Aortic smooth muscle cell (primary cell): ENCODE measurements at places on chromosomes 7 and 10. TPM values are rescaled to one million over a fixed set of nuclear protein-coding genes. Genes with fewer than 3 reads are reported as not detected.

Gene SPACDR
- 0.25 and 0.79 TPM in 2 replicates for total RNA-seq

Gene ZNF365
- total RNA-seq, result 4.1 and 6.5 TPM in 2 replicates

Gene ZPBP
- not detected in 2 replicates for total RNA-seq

Gene INPP5A
- total RNA-seq, result 54.8 and 90.2 TPM in 2 replicates

Gene ALOX5
- total RNA-seq, result not detected in 2 replicates

Gene CH25H
- 0.12 and 0.40 TPM in 2 replicates for total RNA-seq

Gene HYCC1
- total RNA-seq, result 124 and 126 TPM in 2 replicates
